Activated CD4-positive, alpha-beta memory T cell treated with anti-CD3 and anti-CD28 coated beads, Interleukin-2, amount 10 ng/mL, durations not matched to agents 7 days and 5 days (primary cell): ENCODE measurements at places on chromosomes 3 and 15. TPM values are rescaled to one million over a fixed set of nuclear protein-coding genes. Genes with fewer than 3 reads are reported as not detected.

Gene MDFIC2
- not detected for total RNA-seq

Gene CLDN18
- not detected for total RNA-seq

Gene CD200R1
- 17.6 TPM for total RNA-seq

Gene ABTB1
- total RNA-seq = 38.8 TPM

Gene STRA6
- not detected for total RNA-seq

Gene FSIP1
- 0.88 TPM for total RNA-seq

Gene CCR9
- total RNA-seq = 0.28 TPM

Gene GAP43
- total RNA-seq = not detected

Gene UNC13C
- not detected for total RNA-seq

Gene SEMA3B
- 0.38 TPM for total RNA-seq

Gene PLA2G4E
- total RNA-seq = not detected

DNA sequence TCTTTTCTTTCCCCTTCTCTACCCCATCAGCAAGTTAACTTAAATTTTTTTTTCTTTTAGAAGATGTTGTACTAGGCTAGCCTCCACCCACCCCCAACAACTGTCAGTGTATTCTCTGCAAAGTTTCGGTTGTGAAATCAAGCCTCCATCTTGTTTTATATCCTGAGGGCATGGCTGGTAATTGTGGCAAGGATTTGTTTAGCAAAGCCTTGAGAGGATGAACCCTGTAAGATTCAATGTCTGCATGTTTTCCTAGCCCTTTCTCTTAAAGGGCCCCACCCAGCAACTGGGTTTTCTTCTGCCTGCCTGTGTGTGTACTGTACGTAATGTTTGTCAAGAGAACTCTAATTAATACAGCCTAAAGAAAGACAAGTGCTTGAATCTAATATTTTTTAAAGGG lies 475.3 kb downstream of the FHIT start:
- DNase-seq = no peak

DNA sequence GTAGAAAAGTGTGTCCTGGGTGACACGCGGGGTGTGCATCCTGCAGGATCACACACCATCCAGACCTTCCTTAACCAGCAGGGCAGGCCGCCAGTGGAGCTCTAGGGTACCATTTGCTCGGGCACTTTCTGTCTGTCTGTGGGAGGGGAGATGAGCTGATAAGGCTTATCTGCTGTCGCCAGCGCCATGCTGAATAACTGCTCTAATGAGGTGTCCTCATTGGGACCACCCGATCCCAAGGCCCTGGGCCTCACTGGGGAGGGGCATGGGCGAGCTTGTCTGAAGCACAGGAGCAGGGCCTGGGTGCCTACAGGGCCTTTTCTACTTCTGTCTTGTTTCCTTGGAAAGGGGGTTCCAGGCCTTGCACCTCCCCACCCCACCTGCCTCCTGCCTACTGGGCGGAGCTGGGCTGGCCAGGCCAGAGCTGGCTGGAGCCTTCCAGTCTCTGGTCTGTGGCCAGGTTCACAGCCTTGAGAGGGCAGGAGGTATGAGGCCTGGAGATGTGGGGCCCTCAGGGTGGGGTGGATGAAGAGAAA lies 2.5 kb upstream of the GATA2 start:
- no peak for DNase-seq

DNA sequence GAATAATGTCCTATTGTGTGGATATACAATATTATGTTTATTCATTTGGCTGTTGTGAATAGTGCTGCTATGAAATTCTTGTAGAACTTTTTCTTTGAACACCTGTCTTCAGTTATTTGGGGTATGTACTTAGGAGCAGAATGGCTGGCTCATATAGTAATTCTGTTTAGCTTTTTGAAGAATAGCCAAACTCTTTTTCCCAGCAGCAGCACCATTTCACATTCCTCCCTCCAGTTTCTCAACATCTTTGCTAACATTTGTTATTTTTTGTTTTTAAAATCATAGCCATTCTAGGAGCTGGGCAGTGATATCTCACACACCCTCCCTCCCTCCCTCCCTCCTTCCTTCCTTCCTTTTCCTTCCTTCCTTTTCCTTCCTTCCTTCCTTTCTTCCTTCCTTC lies 39.7 kb downstream of the LSM3 start:
- no peak for DNase-seq

- no peak for DNase-seq
Measured at GRCh38 chr3:27310688-27311087, 58.5 kb downstream of the NEK10 start.

GRCh38 chr3:56193519-56193918 lies 274.7 kb downstream of the ERC2 start:
- no peak for DNase-seq

GRCh38 chr3:74750901-74751300 lies 136.4 kb upstream of the CNTN3 start:
- no peak for DNase-seq

GRCh38 chr3:126270145-126270811 lies 86.9 kb downstream of the KLF15 start:
- no peak for DNase-seq

- DNase-seq = no peak
Measured at GRCh38 chr3:192888190-192888589, 29.5 kb downstream of the MB21D2 start.

GRCh38 chr3:182636646-182637045 lies 156.7 kb upstream of the ATP11B start:
- DNase-seq = no peak

- no peak for DNase-seq
Measured at GRCh38 chr3:126873416-126873815, 109.5 kb upstream of the PLXNA1 start.

DNA sequence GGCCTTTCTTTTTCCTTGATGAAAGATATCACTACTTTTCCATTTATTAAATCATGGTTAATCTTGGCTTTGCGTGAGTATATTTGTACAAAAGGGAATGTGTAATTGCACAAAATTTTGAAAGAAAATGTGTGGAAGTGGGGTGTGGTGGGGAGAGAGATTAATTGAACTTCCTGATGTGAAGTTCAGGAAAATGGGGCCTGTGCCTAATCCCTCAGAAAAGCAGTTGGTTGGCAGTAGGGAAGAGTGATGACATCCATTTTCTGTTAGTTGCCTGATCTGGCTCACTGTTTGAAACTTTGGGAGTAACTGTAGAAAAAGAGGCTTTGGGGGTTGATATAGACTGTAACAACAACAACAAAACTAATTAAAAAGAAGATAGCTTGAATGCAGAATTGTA lies 10.8 kb upstream of the IL20RB start:
- no peak for DNase-seq

- DNase-seq = no peak
Measured at GRCh38 chr3:47407896-47408838, 27.3 kb downstream of the PTPN23 start.

- DNase-seq = no peak
Measured at GRCh38 chr3:66572938-66573710, 72.3 kb upstream of the LRIG1 start.

DNA sequence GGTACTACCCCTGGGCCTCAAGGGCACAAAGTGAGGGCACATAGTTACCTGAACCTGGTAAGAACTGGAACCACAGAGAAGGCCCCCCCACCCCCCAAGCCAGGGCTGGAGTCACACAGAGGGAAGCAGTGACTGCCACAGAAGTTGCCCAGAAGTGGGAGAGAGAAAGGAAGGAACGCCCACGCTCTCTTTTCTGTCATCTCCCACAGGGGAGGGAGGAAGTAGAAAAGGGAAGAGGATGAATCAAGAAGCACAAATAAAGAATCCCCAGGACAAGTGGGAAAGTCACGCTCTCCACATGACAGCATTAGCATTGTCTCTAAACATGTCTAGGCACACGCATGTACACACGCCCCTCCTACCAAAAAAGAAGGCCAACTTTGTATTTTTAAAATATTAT lies 114.7 kb upstream of the FRMD4B start:
- no peak for DNase-seq

- no peak for DNase-seq
Measured at GRCh38 chr3:17052363-17052762, 167.6 kb downstream of the PLCL2 start.

DNA sequence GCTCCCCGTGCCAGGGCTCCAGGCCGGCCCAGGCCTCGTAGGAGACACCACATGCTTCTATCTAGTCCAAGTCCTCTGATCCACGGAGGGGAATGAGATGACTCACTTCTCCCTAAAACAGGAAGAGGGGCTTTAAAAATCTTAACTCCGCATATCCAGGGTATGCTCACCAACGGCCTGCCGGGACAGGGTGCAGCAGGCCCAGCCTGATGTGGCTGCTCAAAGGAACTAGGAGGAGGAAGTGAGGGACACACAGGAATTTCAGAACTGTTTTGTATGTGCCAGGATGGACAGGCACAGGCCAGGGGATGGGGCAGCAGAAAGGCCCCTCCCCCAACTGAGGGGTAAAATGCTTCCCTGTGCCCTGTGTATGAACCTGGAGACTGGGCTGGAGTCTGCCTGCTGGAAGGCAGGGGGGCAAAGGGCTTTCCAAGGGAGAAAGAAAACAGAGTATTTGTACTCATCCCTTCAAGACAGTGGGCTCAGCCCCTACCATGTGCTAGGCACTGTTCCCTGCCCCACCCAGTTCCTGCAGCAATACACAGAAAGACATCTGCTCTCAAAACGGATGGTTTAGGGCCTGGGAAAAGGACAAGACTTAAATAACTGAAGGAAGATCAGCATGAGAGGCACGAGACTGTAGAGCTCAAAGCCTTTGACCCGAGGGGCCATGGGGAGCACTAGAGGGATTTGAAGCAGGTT lies 22.1 kb downstream of the CHDH start:
- no peak for DNase-seq

- DNase-seq = no peak
Measured at GRCh38 chr15:76983590-76984375, 11.1 kb upstream of the PSTPIP1 start.

DNA sequence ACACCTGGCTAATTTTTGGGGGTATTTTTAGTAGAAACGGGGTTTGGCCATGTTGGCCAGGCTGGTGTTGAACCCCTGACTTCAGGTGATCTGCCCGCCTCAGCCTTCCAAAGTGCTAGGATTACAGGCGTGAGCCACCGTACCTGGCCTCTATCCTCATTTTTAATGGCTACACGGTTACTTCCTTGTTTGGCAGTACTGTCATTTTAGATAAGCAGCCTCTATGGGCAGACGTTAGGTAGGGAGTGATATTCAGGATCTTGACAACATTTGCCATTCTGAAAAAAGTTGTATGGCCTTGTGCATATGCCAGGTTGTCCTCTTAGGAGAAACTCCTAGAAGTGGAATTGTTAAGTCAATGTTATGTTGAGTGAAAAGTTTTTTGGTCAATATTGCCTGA lies 141.7 kb downstream of the ITPR1 start:
- DNase-seq = no peak

DNA sequence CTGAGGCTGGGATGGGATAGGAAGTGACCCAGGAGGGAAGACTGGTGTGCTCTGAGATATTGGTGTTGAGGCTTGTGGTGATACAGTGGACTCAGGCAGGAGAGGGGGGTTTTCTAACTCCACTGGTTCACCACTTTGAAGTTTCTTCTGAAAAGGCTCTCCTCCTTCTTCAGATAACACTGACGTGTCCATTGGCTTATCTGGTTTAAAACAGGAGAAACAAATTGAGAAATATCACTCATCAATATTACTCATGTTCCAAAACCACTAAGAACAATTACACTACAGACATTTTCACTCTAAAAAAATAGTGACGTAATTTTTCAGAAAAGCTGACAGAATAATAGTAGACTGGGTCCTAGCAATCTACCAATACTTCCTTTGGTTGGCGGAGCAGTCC lies 23.1 kb downstream of the TP53BP1 start:
- no peak for DNase-seq

DNA sequence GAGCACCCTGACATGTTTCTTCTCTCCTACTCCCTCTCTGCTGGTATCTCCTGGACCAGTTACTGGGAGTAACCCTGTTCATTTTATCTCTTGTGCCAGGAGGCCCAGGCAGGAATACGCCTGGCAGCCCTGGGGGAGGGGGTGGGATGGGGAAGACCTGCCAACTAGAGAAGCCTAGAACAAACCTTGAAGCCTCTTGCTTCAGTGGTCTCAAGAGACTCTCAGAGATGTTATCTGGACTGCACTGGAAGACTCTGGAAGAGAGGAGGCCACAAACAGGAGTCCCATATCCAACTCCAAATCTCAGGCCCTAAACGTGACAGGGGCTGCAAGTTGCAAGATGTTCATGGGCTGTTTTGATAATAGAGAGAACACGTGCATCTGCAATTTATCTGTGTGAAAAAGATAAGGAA lies at the start of gene EPB42:
Gene EPB42 (minus strand): TSS at position 28 of the 413 bp plus-strand sequence. CDS start 193 bp downstream, outside the sequence.
- no peak for DNase-seq

GRCh38 chr15:39468828-39469227 lies 112.1 kb upstream of the THBS1 start:
- DNase-seq = no peak

DNA sequence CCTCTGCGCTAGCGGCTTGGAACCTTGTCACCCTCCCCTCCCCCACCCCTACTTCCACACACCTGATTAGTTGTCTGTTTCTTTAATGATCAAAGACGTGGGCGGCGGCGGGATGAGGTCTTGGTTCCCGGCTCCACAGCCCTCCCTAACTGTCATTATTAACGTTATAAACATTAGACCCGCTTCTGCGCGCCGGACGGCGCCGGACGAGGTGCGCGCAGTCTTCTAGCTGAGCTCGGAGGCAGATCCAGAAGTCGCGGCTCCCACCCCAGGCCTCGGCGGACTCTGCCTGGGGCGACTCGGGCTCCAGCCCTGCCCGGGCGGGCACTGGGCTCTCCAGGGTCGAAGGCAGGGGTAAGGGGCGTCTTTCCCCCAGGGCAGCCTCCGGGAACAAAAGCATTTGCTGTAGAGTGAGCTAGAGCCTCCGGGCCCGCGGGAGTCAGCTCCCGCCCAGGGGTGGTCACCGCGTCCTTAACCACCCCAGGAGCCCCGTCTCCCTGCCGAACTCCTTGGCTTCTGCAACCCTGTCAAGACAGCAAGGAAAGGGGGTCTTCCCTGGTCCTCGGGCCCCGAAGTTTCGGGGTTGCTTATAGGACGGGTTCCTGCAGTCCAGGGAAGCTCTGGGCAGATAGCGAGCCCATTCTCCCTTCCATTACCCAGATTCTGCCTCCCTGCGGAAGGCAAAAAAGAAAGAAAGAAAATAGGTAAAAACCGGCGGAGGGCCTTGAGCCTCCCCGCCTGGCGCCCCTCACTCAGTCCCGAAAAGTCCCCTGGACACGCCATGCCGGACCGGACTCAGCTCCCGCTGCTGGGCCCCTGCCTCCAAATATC lies 2.2 kb upstream of the ISLR2 start:
- no peak for DNase-seq

GRCh38 chr15:101264011-101264410 lies 12.2 kb upstream of the CHSY1 start:
- no peak for DNase-seq
